ENCODE measurements at places on chromosomes 7 and 10.

DNA sequence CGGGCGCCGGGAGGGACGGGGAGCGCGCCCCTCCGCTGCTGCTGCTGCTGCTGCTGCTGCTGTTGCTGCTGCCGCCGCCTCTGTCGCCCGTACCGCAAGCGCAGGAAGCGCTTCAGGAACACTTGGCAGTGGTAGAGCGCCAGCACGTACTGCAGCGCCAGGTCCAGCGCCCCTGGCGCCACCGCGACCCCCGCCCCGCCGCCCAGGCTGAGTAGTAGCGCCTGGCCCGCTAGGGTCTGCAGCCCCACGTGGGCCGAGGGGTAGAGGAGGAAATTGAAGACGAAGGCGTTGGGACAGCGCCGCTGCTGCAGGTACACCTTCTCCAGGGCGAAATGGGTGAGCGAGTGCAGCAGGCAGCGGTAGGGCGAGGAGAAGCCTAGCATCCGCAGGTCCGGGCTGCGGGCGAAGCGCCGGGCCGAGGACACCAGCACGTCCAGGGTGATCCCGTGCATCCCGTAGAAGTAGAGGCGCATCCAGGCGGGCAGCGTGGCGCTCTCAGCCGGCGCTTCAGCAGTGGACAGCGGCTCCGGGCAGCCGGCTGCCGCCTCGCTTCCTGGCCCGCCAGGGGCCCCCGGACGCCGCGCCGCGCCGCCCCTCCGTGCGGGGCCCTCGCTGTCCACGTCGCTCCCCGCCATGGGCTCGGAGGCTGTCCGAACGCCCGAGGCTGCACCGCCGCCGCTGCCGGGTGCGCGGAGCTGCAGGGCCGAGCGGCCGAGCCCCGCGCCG is at the start of gene TMEM229A:
Gene TMEM229A, minus strand, starts transcription at position 699 of the 726 bp plus-strand sequence. Its CDS starts 64 bp downstream, at position 635.
- no peak for DNase-seq

- DNase-seq = no peak
Measured at GRCh38 chr7:98168904-98169621, 42.2 kb upstream of the BHLHA15 start.

DNA sequence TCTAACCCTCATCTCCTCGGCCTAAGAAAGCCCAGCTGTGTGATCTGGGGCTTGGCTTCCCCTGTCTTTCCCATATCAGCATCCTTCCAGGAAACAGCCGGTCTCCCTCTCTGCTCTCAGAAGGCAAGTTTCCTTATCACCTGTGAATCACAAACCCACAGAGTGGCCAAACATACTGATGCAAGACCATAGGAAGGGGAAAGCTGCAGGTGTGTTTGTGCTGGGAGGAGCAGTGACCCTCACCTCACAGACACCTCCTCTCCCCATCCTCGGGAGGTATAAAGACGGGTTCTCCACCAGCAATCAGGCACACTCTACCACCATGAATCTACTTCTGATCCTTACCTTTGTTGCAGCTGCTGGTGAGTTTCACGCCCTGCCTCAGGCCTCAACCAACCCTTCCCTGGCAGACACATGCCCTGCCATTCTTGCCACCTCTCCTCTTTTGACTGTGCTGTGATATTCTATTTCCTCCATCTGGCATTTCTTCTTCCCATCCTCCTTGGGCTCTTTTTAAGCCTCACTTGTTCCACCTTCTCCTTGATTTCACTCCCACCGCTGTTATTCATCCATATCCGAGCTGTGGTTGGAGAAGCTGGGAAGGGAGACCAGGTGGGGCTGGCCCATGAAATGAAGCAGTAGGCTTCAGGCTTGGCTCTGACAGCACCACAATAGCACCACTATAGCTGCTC is at the start of gene PRSS2:
Gene PRSS2, plus strand, starts transcription at position 310 of the 692 bp plus-strand sequence. Its CDS starts 13 bp downstream, at position 323.
- DNase-seq = no peak

DNA sequence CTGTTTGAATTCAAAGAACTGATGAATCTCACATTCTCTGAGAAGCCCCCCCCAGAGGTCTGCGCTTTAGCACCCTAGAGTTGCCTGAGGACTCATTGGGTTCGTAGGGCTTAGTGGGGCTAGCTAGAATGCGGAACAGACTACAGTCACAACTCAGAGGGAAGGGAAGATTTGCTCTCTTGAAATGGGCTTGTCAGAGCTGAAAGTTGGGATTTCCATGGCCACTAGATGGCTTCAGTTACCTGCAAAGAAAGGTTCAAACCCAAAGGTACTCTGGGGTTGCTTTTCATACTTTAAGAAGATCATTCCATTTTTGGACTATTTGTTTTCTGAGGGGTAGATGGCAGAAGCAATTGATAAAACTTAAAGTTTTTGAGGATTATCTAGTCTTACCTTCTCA is 205.0 kb downstream of the BBS9 start:
- DNase-seq = no peak

DNA sequence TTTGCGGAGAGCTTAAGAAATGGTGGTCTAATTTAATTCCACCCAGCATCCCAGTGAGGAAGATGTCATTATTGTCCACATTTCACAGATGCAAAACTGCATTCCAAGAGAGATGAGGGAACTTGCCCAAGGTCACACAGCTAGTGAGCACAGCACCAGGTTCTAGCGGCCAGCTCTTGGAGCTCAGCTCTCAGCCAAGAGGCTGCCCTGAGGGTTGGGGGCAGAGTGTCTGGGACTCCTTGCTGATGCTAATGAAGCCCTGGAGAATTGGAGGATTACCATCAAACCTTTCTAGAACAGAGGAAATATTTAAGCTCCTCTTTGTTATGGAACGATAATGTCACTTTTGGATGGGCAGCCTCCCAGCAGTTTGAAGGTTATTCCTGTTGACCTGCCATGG is 48.0 kb downstream of the PLPP4 start:
- DNase-seq = no peak

GRCh38 chr10:7593063-7593462 is 73.7 kb downstream of the ITIH5 start:
- no peak for DNase-seq

DNA sequence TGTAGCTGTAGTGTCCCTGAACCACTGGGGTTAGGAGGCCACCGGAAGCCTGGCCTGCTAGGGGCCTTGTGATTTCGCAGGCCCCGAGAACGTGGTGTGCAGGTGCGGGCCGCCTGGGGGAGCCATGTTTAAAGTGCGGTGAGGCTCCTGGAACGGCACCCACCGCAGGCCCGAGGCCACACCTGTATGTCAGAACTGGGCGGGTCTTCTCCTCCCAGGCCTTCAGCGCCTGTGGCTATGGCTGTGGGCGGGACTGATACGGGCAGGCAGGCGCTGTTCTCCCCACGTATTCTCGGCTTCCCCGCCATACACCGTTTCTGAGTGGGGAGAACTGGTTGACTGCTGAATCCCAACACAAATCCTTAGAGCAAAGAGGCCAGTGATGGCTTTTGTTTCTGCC is 74.8 kb downstream of the DNAJB6 start:
- DNase-seq = no peak

DNA sequence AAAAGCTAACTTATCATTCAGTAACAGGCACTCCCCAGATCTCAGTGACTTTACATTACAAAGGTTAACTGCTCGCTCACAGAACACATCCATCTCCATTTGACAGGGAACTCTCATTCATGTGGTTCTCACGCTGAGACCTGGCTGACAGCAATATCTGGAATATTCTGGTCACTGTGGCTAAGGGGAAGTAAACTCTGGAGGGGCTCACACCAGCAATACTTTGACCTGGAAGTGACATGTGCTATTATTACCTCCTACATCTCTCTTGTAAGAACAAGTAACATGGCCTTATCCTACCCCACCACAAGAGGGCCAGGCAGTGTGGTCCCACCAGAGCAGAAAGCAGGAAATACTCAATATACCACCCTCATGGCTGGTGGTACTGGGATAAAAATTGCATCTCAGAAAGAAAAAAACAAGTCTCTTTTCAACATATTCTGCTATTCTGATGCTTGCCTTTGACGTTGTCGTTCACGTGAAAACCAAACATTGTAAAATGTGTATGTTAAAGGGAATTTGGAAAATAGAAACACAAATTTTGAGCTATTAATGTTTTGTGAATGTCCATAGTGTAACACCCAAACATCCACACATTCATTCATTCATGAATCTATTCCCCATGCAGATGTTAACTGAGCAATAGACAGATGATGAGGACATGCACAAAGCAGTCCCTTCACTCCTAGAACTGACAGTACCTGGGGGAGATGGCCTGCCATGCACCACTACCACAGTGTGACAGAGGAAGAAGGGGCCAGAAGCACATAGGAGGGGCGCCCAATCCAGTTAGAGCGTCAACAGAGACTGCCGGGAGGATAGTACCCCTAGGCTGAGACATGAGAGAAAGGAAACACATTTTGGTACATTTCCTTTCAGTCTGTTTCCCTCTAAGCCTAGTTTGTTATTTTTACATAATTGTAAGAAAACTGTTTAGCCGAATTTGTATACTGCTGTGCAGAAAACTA is 166.0 kb upstream of the SP4 start:
- DNase-seq = no peak

DNA sequence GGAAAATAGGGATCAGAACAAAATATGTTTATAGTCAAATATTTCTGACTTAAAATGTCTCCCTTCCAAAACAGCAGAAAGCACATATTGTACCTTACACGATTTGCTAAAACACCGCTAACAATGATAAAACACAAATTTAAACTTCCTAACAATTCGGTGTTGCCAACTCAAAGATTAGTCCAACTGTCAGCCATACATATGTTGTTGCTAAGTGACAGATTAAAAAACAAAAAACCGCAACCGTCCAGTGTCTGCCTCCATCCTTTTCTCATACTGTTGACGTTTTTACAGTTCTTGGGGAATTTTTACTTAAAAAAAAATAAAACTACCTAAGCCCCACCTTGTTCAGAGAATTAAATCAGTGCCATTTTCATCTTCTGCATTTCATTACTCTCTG is 118.0 kb downstream of the RAB11FIP2 start:
- no peak for DNase-seq

DNA sequence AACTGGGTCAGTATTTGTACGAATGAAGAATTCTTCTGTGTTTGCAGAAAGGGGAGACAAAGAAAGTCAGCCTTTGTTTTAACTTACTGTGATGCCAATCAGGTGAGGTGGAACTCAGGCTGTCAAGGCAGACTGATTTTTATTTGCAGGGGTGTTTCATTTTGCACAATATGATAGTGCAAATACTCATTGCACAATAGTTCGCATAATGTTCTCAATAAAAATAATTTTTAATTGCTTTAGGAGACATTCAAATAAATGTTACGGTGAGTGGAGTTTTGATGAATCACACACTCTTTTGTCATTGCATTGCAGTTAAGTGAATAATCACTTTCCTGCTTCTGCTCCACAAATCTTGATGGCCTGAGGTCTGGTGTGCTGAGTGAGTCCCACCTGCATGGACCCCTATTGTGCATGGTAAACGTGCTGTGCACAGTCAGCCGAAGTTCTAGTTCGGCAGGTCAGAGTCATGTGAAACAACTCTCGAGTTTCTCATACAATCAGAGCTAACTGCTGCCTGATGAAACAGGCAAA is 141.3 kb upstream of the FZD8 start:
- no peak for DNase-seq

GRCh38 chr10:119131512-119132240 is 27.8 kb downstream of the DENND10 start:
- DNase-seq = no peak

DNA sequence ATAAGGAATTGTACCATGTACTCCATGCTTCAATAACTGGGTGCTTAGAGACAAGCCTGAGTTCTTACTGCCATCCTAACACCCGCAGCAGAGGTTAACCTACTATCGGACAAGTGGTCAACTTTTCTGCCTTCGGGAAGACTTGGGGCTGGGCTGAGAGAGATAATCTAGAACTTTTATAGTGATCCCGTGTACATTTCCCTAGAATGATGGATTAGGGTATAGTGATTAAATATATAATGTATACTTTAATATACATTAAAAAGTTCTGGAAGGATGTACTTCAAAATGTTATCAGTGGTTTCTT is 12.2 kb upstream of the HNRNPF start:
- DNase-seq = no peak

DNA sequence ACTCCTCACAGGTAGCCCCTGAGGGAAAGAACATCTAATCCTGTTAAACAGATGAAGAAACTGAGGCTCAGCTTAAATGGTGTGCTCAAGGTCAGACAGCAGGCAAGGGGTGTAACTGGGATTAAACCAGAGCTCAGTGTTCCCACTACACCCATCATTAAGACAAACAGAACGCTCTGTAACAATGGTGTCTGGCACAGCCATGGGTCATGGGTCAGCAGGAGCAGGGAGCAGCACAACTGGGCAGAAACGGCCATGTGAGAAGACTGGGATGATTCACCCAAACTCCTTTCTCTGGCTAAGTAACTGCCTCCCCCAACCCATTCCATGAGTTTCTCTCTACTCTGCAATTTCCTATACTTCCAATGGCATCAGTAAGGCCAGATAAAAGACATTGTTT is 85.5 kb upstream of the PDE1C start:
- DNase-seq = no peak

- DNase-seq = no peak
Measured at GRCh38 chr7:38429057-38429456, 155.6 kb upstream of the TARP start.

DNA sequence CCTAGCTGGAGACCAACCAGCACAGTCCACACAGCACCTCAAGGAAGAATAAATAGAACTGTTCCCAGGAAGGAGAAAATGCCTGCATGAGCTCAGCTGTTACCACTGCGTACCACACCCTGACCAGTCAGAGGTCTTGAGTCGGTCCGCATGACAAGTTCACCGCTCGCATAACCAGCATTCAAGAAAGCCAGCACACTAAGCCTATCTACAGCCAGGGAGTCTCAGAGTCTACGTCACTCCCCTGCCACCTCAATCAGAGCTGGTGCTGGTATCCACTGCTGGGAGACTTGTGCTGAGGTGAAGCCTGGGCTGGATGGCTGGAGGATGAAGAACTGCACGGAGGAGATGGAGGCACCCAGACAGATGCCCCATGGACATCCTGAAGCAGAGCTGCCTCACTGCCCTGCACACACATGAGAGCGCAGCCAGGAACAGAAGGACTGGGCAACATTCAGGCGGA is 19.6 kb downstream of the AKR1C1 start:
- DNase-seq = no peak

GRCh38 chr7:105131033-105131656 is 117.1 kb downstream of the KMT2E start:
- no peak for DNase-seq

DNA sequence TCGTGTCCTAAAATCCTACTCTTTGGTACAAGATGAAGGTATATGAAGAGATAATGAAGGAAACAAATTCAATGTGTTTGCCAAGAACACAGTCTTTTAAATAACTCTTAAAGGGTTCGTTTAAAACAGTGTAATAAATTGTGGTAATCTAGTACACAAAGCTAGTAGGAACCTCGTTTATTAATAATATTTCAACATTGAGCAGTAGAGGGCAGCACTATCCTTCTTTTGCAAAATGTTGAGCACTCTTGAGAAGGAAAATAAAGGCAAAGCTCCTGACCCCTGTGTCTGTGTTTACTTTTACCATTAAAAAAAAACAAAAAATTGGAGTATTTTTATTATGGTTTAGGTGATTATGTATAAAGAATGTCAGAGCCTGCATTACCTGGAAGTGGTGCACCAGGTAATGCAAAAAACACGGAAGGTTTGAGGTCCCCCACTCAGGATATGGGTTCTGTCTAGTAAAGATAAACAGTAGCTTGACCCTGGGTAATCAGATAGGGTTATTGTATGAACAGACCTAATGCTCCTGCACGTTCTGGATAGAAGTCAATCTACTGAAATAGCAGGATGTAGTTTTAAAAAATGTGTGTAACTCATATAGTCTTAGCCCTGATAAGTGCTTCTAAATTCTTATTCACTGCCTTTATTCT is 5.7 kb upstream of the GOT1 start:
- no peak for DNase-seq

All from stimulated activated CD8-positive, alpha-beta memory T cell treated with anti-CD3 and anti-CD28 coated beads, Interleukin-7, amount 100 ng/mL, for 1 hour (primary cell).